ENCODE measurements at places on chromosomes 3 and 15. TPM values are rescaled to one million over a fixed set of nuclear protein-coding genes. Genes with fewer than 3 reads are reported as not detected.

DNA sequence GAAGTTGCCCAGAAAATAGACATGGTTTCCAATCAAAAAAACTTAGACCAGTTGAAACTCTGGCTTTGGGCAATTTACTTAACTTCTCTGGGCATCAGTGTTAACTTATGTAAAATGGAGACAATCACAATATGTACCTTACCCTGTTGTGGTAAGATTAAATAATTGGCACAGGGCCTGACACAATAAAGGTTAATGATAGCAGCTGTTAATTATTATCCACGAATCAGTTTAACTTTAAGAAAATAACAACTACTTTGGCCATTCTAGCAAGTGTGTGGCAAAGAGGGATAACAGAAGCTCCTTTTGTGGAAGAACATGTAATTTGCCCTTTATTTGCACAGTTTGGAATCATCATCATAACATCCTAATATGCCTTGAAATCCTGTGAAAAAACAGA lies 787.6 kb downstream of the FHIT start:
- no peak for DNase-seq

DNA sequence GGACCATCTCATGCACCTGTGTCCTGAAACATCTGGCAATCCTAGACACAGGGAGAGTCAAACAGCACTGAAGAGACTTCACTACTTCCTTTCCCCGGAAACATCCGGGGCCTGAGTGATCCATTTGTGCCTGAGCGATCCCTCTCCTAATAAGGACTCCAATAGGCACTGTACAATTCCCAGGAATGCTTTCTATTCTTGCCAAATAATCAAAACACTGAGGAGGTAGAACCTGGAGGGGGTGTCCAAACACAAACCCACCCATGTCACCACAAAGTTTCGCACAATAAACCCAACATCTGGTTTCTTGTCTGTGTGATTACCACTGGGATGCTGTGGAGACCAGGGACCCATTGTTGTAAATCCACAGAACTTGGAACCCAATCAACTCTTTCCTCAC lies 205.0 kb downstream of the OPA1 start:
- DNase-seq, result no peak

- DNase-seq, result peak; percentile 81
Measured at GRCh38 chr3:149494022-149494758, 19.7 kb downstream of the TM4SF4 start.

DNA sequence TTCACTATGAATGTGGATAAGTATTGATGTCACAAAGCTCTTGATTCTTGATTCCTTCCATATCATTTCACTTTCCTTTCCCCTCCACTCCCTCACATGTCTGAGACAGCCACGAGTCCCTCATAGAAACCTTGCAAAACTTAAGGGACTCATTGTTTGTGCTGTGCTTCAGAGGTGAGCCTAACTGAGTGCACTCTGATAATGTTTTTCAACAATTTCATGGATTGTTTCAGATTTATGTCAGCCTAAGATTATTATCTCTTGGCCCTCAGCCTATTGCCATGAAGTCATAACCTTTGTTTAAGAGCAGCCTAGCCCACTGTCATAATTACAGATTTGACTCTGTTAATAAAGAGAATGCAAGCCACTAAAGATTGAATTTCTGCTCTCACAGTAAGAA lies 363.6 kb downstream of the MECOM start:
- no peak for DNase-seq

Gene C2CD4A
- total RNA-seq, result 0.20 TPM

DNA sequence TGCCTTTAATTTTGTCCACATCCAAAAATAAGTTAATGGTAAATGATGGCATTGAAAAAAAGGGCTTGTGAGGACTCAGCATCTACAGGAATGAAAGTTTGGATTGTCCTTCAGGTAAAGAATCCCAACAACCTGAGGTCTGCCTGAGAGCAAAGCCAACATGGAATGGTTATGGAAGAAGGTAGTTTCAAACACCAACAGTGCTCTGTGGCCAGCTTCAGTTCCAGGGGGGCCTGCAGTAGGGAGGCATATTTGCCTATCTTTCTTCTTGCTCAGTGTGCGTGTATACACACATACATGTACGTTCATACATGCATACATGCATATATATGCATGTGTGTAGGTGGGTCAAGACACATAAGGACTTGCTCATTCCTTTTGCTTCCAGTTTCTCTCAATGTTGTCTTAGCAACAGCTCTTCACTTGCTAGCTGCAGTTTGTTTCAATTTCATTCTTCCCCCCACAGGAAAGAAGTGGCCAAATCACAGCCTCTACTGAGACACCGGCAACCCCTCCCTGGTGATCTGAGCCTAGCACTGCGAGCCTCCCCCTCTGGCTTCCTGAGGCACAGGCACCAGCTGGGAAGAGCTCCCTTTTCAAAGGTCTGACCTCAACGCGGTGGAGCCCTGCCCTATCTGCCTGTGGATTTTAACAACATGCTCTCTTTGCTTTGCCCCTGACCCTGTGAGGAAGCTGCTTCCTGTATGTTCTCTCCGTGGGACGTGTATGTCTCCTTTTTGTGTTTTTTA lies 146.2 kb downstream of the KLF13 start:
- no peak for DNase-seq

GRCh38 chr15:71471347-71471746 lies 339.0 kb upstream of the NR2E3 start:
- DNase-seq, result no peak

DNA sequence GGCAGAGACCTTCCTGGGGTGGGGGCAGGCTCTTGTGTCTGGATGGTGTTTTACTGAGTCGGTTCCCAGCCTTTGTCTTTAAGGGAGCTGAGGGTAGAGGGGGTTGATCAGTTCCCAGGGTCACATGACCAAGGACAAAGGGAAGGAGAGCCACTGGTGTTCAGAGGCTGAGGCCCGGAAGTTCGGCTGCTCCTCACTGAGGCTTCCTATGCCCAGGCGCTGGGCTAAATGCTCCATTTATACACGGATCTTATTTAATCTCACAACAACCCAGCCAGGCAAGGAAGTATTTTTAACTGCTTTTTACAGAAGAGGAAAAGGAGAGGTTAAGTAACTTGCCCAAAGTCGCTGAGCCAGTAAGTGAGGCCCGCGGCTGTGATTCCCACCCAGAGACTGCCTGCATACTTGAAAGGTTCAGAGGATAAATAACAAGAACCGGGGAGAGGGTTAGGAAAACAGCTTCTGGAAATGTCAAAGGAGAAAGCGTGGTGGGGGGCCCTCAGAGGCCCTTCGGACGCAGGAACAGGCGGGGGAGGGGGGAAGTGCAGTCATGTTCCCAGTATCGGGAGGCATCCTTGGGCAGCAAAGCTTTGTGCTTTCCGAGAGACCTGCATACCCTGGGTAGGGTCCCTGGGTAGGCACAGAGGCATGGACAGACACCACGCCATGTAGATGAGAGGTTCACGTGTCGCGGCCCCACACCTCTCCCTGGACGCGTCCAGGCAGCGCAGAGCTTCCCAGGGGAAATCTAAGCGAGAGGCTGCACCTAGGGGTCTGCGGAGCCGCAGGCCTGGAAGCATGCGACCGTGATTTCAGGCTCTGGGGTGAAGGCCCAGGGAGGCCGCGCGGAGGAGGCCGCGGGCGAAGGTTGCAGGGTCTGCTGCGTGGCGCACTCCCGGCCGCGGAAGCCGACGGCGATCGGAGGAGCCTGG lies 21.3 kb downstream of the EPHB3 start:
- DNase-seq, result no peak

Gene C3orf20
- not detected for total RNA-seq

- no peak for DNase-seq
Measured at GRCh38 chr3:112074616-112075497, 11.3 kb upstream of the C3orf52 start.

DNA sequence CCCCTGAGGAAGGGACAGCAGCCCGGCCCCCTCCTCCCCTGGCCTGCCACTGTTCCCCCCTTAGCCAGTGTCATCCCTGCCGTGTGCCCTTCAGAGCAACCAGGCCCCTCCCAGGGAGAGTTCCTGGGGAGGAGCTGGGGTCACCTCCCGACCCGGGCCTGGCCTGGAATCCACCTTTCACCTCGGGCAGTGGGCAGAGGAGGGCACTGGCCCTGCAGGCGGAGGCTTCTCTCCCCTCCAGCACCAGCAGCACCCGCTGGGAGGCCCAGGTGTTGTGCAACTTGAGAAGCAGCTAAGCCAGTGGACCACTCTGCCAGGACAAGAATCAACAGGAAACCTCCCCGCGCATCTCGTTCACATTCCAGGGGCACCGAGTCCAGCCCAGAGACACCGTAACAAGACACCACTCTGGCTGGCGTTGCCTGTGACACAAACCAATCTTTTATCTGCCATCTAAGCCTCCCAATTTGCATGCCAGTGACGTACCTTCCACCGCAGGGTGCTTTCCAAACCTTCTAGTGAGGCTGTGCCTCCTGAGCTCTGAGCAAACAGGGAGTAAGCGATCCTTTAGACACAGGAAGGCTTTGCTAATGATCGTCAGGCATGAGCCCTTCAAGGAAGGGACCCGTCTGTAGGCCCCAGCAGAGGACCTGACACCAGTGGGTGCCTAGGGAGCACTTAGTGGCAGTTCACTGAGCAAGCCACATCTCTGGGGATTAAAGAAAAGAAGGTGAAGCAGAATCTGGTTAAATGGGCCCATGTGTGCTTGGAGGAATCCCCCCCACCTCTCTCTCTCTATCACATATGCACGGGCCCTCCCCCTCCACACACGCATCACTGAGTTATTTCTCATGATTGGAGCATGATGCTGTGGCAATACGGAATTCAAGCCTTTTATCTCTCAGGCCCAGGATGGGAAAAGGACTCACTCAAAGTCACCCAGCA lies 98.9 kb upstream of the TLE3 start:
- no peak for DNase-seq

DNA sequence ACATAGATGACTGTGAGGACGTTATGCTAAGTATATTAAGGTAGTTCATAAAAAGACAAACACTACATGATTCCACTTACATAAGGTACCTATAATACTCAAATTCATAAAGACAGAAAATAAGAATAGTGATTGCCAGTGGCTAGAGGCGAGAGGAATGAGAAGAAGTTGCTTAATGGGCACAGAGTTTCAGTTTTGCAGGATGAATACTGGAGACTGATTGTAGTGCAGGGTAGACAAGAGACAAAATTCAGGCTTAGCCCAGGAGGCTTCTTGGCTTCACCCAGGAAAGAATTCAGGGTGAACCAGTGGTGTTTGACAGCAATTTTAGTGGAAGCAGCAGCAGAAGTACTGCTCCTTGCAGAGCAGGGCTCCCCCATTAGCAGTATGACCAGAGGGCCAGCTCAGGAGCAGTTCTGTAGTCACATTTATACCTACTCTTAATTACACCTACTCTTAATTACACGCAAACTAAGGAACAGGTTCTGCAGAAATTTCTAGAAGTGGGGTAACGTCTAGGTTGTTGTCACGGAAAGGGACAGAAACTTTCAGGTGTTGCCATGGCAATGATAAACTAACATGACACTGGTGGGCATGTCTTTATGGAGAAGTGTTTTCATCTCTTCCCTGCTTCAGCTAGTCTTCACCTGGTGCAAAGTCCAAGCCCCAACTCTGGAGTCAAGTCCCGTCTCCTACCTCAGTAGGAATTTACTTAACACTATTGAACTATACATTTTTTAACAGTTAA lies 55.2 kb downstream of the TBL1XR1 start:
- no peak for DNase-seq

Gene CTXN2
- total RNA-seq, result 0.22 TPM

- no peak for DNase-seq
Measured at GRCh38 chr3:158842976-158843375, 41.1 kb downstream of the MFSD1 start.

Gene ZNF148
- total RNA-seq, result 31.6 TPM

DNA sequence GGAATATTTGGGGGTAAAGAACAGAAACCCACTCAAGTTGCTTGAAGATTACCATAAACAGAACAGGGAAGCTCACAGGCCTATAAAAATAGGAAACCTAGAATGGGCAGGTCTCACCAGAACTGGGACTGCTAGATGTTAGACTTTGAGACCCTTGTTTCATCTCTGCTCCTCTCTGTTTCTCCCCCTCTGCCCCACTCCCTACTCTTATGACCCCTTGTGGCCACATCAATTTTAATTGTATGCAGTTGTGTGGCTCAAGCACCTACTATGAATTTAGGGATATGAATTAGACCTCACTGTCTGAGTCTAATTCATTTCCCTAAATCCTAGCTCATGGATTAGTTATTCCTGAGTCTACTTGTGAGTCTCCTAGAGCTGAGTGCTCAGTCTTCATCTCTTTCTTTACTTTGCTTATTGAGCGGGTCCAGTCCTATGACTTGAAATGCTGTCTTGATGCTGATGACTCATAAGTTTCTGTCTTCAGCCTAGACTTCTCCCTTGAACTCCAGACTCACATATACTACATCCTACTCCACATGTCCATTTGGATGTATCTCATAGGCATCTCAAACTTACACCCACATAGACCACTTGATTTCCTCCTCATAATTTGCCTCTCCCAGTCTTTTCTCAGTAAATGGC lies 78.7 kb downstream of the ITPR1 start:
- no peak for DNase-seq

- no peak for DNase-seq
Measured at GRCh38 chr3:139716908-139717485, 39.2 kb upstream of the NMNAT3 start.

DNA sequence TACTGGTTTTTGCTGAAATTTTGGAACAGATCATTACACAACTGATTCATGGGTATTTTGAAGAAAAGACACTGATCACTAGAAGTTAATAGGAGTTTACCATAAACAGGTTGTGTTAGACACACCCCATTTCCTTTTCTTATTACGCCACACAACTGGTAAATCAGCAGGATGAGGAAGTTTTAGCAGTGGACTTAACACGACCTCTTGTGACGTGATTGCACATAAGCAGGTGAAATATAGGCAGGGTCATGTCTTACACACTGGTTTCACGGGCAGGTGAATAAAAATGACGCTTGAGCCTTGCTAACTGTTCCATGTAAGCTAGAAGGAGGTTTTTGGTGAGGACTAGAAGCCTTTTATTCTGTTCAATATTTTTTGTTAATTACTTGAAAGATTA lies 27.1 kb upstream of the TPRG1 start:
- no peak for DNase-seq

DNA sequence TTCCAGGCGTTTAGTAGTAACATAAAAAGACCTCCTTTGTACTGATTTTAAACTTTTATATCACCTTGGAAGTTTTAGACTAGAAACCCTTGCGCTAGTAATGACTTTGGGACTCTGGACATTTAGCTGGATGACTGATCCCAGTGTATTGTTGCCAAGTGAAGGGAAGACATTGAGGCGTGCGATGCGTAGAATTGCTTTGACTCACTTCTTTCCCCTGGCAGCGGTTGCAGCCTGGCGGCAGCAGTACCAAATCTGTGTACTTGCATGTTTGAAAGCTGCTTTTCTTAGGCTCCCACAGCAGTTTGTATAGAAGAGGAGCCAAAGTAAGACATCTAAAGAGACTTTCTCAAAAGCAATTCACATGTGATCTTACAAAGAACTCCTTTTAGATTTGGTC lies 151.6 kb downstream of the BBX start:
- DNase-seq, result no peak

DNA sequence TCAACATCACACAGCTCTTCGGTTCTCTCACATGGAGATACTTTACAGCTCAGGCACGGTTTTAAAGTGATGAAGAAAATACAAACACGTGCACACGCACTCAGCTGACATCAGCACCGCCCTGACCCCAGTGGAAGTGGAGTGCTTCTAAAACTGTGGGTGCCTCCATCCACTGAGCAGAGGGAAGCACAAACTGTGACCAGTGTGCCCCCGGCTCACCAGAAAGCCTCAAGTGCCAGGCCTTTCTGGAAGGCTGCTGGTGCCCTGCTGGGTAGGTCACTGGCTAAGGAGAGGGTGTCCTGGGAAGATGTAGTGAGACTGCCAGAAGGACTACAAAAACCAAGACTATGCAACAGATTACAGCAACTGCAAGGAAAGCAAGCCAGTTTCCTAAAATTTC lies 78.5 kb downstream of the OCA2 start:
- DNase-seq, result no peak

GRCh38 chr3:170414202-170414663 lies 4.4 kb upstream of the CLDN11 start:
- no peak for DNase-seq

Data from glutamatergic neuron (in vitro differentiated cells).